ENCODE measurements at places on chromosomes 6 and 20.

DNA sequence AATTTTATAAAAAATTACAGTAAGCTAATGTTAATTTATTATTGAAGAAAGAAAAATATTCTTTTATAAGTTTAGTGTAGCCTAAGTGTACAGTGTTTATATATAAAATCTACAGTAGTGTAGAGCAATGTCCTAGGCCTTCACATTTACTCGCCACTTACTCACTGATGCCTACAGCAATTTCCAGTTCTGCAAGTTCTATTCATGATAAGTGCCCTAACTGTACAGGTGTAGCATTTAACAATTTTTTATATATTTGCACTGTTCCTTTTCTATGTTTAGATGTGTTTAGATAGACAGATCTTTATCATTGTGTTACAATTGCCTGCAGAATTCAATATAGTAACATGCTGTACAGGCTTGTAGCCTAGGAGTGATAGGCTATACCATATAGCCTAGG is 80.1 kb upstream of the HDAC2 start:
- DNase-seq: no peak

GRCh38 chr20:50393990-50394561 is 116.1 kb upstream of the PTPN1 start:
- DNase-seq: no peak

- DNase-seq: no peak
These were observed 51.9 kb upstream of the EDN1 start for GRCh38 chr6:12238219-12238618.

- DNase-seq: no peak
These were observed 129.2 kb downstream of the TBX18 start for GRCh38 chr6:84635081-84635761.

DNA sequence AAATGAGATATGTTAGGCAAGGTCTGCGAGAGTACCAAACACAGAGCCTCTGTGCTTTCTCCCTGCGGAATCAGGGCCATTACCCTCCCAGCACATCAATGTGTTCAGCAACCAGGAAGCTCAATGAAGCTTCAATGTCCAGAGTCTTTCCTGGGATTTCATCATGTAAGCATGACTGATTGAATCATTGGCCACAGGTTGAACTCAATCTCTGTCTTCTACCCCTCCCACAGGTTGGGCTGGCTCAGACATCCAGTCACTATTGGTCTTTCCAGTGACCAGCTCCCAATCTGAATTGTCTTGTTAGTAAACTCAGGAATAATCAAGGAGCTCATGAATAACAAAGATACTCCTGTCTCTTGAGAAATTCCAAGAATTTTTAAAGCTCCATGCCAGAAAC is 2.7 kb upstream of the DTD1 start:
- no peak for DNase-seq

- no peak for DNase-seq
These were observed 125.3 kb downstream of the SLC16A10 start for GRCh38 chr6:111212625-111213024.

DNA sequence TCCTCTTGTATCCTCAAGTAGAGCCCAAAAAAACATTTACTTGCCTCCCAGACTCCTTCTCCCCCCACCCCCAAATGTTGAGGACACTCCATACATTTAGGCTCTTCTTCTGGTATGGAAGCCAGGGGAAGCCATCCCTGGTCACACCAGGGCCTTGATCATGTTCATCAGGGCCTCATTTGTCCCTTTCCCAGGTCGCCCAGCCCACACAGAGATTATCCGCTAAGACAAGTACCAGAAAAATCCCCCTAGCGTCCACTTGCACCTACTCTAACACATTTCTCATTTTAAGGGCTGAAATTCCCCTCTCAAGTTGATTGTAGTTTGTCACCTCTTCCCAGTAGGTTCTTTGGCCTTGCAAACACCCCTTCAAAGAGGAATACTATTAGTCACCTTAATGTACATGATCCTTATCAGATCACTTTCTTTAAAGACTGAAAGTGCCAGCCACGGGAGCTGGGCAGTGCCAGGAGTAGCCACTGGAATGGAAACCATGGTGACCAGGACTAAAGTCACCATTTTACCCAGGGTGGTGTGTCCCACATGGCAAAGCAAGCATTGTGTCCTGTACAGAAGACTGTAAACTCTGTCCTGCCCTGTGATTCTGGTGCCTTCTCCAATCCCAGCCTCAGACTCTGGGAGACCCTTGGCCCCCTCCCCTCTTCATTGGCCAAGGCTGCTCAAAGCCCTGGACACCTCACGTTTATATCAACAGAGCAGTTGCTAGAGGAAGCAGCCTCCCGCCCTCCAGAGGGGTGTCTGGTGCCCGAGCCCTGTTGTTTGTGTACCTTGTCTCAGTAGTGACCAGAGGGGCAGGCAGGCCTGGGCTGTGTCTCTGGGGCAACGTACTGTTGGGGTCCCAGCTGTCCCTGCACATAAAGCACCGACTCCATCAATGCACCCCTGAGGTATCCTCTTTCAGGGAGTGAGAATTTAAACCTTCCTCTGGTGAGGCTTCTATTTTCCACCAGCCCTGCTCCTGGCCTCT is 5.0 kb upstream of the APOBEC2 start:
- no peak for DNase-seq

DNA sequence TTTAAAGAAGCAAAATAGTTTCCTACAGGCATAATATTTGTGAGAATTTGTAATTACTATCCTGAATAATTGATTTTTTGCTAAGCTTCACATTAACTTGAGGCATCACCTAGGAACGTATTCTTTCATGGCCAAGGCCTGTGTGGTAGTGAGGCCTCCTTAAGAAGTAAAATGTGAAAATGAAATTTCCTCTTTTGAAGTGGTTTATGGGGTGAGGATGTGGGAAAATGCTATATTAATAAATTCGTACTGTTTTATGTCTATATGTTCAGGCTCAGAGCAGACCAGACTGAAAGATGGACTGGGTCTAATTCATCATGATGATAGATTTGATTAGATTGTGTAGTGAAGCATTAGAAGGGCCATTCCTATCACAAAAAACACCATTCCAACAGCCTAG is 33.1 kb downstream of the MYLIP start:
- no peak for DNase-seq

DNA sequence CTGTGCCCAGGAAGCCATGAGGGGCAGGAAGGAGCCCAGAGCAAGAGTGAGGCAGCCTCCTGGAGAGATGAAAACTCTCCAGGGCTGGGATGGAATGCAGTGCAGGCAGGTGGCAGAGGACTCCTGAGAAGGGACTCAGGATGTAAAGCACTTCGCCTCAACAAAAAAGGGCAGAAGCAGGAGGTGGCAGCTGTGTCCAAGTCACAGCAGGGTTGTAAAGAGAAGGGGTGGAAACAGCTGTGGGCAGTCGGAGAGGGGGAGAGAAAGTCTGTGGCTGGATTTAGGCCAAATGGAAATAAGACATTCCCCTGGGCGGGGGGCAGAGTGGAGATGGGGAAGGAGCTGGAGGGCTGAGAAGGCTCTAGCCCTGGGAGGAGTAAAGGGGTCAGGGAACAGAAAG is 34.9 kb downstream of the CYP21A2 start:
- no peak for DNase-seq

DNA sequence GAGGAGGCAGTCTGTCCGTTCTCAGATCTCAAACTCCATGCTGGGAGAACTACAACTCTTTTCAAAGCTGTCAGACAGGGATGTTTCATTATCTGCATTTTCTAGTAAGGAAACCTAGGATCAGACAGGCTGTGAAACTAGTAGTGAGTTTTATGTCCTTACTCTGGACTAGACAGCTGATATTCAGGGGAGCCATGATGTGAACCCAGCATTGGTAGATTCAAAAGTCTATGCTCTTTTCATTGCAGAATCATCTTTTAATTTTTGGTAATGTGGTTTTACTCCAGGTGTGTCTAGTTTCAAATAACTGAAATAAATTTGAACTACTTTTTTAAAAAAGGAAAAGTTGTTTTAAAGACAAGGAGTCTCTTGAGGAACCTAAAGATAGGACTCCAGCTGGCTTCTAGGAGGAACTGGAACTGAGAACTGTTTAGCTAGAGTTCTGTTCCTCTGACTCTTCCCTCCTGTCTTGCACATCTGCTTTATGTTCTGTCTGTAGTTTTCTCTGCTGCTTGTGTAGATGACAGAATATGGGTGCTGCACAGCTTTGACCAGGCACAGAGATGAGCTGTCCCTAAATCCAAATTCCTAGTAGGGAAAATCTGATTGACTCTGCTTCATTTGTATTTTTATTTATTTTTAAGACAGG is 27.8 kb upstream of the RNF144B start:
- DNase-seq: no peak

- DNase-seq: no peak
These were observed 93.7 kb downstream of the CDS2 start for GRCh38 chr20:5220321-5221060.

- DNase-seq: no peak
These were observed 4.9 kb upstream of the GINS1 start for GRCh38 chr20:25402583-25402982.

GRCh38 chr20:3070725-3071124 is 695 bp upstream of the OXT start:
- DNase-seq: no peak

DNA sequence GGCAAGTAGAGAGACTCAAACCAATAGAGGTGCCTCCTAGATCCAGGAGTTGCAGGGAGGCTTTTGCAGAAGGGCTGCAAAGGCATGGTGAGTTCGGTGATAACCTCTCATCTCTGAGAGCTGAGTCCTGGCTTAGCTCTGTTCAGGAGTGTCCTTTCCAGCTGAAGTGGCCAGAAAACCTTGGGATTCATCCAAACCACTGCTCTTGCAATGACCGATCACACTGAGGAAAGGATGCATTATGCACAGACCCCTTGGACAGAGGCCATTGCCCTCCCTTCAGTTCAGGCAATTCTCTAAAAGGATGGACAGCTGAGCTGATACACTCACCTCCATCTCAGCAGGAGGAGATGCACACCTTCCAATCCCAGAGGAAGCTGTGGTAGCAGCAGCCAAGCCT is 158.8 kb upstream of the ENPP5 start:
- no peak for DNase-seq

- no peak for DNase-seq
These were observed 264.9 kb upstream of the PLCB4 start for GRCh38 chr20:8803941-8804340.

DNA sequence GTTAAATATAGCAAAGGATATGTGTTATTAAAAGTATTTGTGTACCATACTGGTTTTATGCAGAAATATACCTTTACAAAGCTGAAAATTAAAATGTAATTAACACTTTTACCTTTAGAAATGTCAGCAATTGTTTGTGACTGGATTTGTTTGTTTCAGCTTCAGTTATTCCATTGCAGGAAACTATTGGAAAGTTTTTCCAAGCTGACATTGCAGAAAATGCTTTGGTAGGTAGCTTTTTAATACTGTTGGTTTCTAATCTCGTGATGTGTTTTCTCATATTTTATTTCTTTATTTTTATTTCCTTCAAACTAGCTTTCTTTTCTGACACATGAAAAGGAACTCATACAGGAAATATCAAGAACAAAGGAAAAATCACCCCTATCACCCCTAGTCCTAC is 8.2 kb downstream of the NDUFAF5 start:
- no peak for DNase-seq

DNA sequence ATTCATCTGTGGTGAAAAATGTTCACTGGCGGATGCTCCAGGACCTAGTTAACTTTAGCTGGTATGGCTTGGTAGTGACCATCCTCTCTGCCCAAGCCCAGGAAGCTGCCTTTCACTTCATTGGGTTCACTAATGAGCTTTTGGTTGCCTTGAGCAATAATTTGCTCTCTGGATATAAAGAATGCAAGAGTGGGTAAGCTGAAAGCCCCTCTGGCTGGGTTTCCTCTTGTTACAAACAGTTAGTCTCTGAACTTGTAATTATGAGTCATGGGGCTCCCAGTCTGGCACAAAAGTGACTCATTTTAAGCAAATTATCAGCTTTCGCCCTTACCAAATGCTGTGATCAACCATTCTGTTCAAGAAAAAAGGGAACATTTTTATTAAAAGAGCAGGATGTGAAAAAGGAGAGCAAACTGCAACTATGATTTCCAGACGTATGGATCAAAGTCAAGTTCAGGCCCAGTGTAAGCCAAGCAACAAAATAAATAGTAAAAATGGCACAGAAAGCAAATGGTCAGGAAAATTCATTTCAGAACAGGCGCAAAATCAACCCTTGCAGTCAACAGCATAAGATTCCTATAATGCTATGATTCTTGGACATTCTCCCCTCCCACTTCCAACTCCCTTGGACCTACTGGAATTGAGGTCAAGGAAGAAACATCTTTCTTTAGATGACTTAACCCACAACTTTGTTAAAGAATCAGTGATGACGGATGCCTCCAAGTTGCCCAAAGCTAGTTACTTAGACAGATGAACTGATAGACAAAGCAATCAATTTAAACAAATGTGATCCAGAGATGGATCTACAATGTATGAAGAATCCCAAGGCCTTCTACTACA is 130.0 kb upstream of the KCNK16 start:
- DNase-seq: no peak

DNA sequence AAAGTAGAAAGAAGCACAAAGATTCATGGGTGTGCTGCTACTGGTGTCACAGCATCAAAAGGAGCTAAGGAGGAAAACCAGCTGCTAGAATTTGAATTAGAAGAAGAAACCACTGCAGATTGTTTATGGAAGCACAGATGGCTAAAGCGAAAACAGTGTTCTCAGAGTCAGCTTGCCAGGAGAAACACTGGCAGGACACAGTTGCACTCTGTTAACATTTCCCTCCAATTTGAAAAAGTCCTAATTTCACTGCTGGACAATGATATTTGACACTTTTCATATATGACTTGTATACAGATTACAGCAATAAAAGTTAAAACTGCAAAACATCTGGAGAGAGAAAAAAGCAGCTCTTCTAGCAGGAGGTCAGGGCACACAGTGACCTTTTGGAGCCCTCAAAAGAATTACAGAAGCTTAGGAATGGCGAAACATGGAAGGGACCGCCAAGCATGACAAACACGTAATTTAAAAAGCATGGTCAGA is 314.5 kb downstream of the COL12A1 start:
- DNase-seq: no peak

DNA sequence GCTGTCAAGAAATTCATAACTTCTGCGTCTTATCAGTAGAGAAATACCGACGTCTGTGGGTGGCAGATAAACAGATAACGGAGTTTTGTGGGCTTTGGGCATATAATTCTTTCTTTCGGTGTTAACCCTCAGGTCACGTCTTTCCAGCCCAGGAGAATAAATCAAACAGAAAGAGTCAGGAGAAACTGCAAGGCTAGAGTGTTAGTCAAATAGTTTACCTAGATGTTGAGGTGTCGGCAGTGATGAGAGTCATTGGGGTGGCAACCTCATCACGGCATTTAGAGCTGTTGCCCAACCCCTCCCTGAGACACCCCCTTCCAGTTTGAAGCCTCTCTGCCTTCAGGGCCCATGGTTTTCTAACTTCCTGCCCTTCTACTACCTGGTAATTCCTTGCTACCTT is 49.5 kb downstream of the ADTRP start:
- DNase-seq: peak; percentile 61

DNA sequence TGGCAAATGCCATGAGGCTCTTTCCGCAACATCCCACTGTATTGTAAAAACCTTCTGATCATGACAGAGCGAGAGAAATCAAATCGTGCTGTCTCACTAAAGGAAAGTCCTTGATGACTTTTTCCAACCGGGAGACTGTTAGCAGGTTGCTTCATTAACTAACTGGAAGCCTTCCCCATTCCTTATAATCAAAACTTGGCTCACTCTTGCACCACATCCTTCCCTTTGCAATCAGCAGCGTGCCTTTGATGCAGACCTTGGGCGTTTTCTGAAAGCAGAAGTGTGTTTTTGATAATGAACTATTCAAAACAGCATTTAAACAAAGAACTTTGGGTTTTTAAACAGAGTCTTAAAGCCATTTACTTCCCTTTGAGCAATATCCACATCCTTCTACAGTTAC is 96.2 kb upstream of the CNR1 start:
- DNase-seq: no peak

- no peak for DNase-seq
These were observed 496.7 kb downstream of the UTRN start for GRCh38 chr6:144781836-144782235.
